ENCODE measurements at places on chromosomes 4 and X.

GRCh38 chr4:185145572-185145971, 2.5 kb downstream of the SLC25A4 start:
- DNase-seq: no peak

DNA sequence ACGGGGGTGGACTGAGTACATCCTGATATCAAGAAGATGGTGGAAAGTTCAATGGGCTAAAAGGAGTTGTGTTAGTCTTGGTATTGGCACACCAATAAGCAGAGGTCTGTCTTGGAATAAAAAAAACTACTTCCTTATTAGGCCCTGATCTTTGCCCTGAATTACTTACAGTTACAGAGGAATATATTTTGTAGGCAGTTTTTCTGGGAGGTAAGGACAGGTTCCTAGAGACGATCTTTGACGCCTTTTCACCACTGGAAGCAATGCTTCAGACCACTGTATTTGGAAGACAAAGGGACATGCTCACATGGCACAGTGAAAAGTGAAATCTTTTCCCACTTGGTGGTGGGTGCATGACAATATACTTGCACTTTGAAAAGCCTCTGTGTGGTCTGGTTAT, 618 bp upstream of the XK start:
- no peak for DNase-seq

DNA sequence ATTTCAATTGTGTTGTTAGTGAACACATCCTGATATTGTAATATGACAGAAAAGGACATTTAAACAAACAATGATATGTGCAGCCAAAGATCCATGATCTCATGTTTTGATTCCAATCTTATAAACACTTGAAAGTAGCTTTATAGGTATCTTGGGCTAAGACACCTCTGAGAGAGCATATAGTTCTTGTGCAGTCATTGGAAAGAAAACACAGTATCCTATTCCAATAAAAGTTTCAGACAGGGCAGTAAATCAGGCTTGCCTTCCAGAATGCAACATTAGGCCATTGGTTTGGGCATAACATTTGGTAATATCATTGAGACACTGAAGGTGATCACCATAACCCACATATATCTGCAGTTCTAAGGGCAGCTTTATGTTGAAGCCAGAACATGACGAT, 188.3 kb upstream of the HCCS start:
- no peak for DNase-seq

DNA sequence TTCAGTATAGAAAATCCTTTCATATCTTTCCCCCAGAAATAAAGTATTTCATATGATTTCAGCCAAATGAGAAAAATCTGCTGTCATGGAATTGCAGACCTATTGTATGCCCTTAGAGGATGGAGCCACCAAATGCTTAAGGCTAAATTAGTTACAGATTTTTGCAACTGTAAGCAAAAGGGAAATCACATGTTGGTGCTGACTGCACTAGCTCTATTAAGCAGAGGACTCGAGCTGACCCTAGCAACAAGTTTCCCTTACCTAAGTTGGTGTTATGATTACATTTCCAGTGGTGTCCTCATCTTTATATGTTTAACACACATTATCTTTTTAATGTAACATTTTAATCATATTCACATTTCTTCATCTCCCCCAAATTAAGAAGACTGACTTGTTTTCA, 58.3 kb upstream of the DOCK11 start:
- DNase-seq: no peak

DNA sequence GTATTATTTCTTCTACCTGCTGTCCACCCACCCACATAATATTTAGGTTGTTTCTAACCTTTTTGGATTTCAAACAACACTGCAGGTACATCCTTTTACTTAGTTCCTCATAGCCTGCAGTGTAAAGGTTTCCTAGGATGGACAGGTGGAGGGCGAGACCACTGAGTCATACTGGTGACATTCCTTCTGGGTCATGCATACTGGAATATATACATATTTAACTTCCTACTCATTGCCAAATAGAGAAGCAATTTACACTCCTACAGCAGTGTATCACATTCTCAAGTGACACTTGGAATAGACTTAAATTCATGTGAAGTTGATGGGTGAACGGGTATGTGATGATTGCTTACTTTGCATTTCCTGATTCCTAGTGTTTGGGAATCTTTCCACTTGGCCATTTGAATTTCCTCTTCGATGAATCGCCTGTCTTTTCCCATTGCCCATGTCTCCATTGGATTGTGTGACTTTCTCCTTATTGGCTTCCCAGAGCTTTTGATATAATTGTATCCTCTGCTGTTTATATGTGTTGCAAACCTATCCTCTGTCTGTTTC, 8.2 kb upstream of the PPP2R2C start:
- DNase-seq: no peak

GRCh38 chr4:125115941-125116340, 198.8 kb upstream of the FAT4 start:
- DNase-seq: no peak

- no peak for DNase-seq
Observed at GRCh38 chr4:165970703-165971420, 97.8 kb downstream of the TLL1 start.

DNA sequence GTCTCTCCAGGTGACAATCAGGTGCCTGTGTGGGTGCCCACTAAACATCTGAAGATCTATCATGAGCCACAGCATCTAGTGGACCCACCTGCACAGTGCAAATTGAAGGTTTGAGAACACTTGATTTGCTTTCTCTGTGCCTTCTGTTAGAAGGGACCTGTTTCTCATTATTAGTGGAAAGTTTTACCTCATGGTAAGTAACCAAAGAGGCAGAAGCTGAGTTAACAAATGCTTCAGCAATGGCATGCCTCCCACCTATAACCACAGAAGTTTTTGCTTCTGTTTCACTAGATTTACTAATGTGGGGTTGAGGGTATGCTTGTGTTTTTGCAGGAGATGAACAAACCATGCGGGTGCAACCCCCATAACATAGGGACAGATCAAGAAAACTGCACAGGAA, 297.4 kb upstream of the DKK2 start:
- DNase-seq: no peak

- DNase-seq: no peak
Observed at GRCh38 chr4:110712486-110712885, 89.6 kb upstream of the PITX2 start.

GRCh38 chr4:184662236-184662635, 12.7 kb downstream of the PRIMPOL start:
- DNase-seq: no peak

- peak; percentile 18 for DNase-seq
Observed at GRCh38 chrX:47662144-47662657, 3.2 kb upstream of the UXT start.

GRCh38 chr4:7397206-7398103, 37.3 kb downstream of the PSAPL1 start:
- no peak for DNase-seq

GRCh38 chrX:126770179-126770578, 49.4 kb upstream of the PRR32 start:
- no peak for DNase-seq

GRCh38 chr4:158316264-158316663, 106.0 kb downstream of the TMEM144 start:
- no peak for DNase-seq

DNA sequence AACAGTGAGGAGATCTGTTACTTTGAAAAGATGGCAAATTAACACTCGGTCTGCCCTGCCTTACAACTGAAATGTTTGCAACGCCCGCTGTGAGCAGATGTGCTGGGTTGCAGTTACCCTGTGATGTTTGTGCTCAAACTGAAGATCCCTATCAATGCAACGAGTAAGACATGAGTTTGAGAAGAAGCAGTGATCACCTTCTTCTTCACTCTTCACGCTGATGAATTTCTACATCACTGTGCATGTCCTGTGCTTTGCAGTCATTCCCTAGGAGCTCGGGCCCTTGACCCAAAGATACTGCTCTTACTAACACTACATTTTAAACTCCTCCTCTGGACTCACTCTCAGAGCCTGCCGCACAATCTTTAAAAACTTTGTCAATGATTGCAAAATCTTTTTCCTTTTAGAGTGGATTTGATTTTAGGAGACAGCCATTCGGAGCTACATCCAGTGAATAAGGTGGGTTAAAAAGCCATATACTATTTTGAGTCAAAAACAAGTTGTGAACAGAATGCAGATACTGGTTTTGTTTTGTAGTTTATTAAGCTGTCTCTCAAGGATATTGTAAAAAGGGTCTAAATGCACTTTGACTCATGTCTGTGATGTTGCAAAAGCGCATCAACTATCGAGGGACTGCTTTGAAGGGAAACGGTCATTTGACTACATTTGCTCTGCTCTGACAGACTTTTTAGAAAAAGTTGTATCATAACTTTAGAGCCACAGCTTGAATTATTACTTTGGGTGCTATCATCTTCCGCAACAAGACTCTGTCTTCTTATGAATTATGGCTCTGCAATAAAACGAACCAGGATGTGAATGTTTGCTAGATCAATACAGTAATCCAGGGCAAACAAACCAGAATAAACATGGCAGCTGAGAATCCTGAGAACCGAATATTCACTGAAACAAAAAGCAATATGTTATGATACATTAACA, 5.7 kb upstream of the RHOH start:
- no peak for DNase-seq

- DNase-seq: peak; percentile 89
Observed at GRCh38 chr4:88382621-88383020, 4.0 kb downstream of the HERC6 start.

Data from T-helper 2 cell (primary cell).